ENCODE measurements at places on chromosomes 5 and 9.

- DNase-seq = no peak
These were observed 573.6 kb upstream of the ARRDC3 start for GRCh38 chr5:91956738-91957137.

DNA sequence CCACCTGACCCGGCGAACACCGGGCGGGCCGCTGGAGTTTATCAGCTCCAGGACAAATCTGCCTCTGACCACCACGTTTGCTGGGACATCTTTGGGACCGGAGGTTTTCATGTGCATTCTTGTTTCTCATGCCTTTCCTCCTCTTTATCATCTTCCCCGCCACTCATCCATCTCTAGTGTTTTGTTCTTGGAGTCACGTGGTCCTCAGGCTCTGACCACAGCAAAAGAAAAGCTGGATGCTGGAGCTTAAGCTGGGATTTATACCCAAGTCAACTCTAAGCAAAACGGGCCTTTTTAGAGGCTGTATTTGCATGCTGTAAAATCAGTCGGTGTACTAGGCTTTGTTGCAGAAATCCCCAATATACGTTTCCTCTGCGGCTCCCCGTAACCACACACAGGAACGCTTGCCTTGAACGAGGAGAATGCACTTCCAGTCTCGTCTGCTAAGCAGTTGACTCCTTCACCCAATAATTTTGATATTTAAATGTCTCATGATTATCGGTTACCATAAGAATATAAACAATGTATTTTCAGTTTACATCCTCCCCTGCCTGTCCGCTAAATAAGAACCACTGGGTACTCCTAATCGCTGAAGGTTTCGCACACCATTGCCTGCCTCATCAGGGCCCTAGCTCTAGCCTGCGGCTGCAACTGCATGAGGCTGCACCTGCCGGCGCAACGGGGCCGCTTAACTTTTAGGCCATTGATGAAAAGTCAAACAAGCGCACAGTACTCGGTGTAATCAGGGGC lies 560 bp upstream of the NDUFS6 start:
- no peak for DNase-seq

DNA sequence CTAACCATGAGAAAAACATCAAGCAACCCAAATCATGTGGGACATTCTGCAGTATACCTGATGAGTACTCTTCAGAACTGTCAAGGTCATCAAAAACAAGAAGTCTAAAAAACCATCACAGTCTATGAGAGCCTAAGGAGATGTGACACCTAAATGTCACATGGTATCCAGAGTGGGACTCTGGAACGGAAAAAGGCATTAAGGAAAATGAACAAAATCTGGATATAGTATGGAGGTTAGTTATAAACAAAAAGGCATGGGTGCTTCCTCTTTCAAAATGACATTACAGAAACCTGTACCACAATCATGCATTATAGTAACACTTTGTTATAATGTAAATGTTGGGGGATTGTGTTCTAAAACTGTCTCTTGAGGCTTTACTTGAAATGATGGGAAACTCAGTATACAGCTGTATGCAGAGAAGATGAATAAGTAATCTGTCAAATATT lies 47.4 kb downstream of the PRKACG start:
- DNase-seq = no peak

- no peak for DNase-seq
These were observed 15.4 kb downstream of the TBC1D13 start for GRCh38 chr9:128802482-128802881.

- DNase-seq = no peak
These were observed 8.1 kb upstream of the SLC2A8 start for GRCh38 chr9:127388856-127389238.

GRCh38 chr9:137866226-137867141 lies 11.1 kb upstream of the CACNA1B start:
- DNase-seq = no peak

DNA sequence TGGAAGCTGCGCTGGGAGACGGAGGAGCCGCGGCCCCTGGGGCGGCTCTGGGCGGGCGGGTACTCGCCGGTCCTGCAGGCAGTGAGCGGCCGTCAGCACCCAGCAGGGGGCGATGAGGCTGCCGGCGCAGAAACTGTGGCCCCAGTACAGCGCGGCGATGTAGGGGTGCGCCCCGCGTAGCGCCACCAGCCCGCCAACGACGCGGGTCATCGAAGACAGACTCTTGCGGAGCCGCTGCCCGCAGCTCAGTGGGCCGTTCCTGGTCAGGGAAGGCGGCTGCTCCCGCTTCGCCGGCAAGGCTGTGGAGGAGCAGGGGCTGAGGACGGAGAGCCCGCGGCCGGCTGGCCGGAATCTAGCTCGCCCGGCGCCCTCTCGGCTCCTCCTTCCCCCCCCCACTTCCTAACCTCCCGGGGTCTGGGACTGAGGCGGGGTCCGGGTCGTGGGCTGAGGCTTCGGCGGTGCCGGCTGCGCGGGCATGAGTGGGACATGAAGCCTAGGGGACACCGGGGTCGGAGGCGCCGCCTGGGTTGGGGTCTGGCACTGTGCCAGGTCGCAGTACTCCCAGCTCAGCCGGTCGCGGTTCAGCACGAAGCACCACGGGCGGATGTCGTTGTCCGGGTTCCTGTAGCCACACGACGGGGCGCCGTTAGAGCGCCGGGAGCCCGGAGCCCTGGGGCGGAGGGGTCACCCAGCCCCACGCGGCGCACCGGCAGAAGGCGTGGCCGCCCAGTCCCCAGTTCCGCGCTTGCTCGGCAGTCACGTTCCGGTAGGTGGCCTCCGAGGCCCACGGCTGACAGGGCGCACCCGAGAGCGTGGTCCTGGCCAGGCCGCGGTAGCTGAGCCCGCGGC lies 3.6 kb upstream of the PFN3 start:
- DNase-seq = no peak

GRCh38 chr9:71928376-71928775 lies 16.9 kb downstream of the C9orf85 start:
- no peak for DNase-seq

- no peak for DNase-seq
These were observed 32.2 kb downstream of the DAB2IP start for GRCh38 chr9:121683652-121684051.

GRCh38 chr9:72509053-72509452 lies 12.4 kb upstream of the TMC1 start:
- no peak for DNase-seq

DNA sequence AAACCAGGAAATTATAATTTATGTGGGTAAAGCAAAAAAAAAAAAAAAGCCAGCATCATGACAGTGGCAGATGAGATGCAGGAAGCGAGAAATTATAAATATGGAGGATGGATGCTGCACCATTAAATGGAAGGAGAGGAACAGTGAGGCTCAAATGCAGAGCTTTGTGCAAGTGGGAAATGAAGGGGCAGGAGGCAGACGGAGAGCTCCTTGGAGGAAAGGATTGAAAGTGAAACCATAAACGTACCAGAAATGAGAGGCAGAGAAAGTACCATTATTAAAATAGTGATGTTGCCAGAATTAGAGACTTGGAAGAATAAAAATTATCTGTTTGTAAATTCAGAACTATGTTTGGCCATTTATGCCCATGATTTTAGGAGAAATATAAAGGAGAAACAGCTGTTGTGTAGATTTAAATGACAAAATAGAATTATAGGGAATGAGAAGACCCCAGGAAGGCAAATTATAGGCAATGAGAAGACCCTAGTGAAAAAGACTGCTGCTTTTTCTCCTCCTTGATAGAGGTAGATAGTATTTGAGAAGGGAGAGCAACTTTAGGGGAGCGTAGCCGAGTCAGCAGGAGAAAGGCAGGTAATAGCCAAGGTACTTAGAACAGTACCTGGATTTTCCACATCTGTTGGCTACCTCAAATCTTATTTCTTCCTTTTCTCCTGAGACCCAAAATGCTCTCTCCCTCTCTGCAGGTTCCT lies 341.0 kb upstream of the CD180 start:
- DNase-seq = no peak

GRCh38 chr5:173056783-173057061 lies 570 bp downstream of the CREBRF start:
- peak; percentile 73 for DNase-seq

- no peak for DNase-seq
These were observed 307.1 kb downstream of the PRR16 start for GRCh38 chr5:120771202-120771601.

DNA sequence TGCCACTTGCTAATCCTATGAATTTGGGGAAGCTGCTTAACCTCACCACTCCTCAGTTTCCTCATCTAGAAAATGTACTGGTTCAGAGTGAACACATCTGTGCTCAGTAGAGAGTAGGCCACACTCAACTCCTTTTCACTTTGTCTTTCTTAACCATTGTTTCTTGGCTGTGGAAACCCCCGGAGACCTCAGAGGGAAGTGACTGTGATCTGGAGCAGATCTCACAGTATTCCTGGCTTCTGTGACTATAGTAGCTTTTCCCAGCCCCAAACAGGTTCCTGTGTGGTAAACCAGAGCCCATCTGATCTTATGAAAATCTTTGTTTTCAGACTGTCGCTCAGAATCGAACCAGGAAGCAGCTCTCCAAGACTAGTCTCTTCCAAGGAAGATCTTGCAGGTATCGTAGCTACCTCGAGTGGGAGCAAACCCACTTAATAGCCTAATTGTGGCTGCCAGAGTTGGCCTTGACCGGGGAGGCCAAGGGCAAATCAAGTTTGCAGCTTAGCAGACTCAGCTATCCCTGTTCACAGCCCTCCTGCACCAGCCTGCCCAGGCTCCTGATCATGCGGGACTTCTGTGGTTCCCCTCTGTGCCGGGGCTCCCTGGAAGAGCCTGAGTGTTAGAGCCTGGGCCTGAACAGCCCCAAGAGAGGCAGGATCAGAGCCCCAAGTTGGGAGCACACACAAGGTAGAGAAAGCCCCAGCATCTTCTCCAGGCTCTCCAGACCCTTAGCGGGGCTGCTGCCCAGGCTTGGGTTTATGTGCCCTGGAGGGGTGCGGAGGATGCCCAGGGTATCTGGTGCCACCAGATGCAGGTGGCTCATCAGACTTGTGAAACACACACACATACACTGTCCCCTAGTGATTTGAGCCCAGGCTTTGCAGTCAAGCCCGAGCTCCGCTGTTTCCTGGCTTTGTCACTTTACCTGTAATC lies 52.2 kb upstream of the ANGPTL2 start:
- no peak for DNase-seq
